NCI-H1105 treated with DMSO at 0.1 percent for 48 hours (cell line): ENCODE measurements at places on chromosomes 2 and 18.
A peak's percentile ranks its signal among the peaks of the same experiment; 100 is the strongest.

DNA sequence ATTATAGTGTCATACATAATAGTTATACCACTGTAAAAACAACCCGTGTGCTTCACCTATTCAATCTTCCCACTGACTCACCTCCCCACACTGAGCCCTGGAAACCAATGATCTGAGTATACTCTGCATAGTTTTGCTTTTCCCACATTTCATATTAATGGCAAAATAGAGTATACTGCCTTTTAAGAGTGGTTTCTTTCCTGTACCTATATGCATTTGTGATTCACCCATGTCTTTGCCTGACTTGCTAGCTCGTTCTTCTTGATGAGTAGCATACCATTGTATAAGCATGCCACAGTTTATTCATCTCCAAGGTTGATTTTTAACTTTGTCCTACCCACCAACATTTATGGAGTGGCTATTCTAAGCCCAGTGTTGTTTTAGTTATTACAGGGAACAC is 686.4 kb downstream of the PLCL1 start:
- no peak for DNase-seq

DNA sequence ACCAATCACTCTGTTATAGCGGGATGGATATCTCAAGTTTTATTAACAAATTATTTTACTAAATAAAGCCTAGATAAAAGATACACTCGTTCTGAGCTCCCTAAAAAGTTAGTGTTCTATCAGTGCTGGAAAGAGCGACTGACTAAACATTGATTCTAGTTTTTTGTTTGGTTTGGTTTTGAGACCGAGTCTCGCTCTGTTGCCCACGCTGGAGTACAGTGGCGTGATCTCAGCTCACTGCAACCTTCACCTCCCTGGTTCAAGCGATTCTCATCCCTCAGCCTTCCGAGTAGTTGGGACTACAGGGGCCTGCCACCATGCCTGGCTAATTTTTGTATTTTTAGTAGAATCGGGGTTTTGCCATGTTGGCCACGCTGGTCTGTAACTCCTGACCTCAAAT is 73.8 kb upstream of the CDCA7 start:
- DNase-seq = no peak

DNA sequence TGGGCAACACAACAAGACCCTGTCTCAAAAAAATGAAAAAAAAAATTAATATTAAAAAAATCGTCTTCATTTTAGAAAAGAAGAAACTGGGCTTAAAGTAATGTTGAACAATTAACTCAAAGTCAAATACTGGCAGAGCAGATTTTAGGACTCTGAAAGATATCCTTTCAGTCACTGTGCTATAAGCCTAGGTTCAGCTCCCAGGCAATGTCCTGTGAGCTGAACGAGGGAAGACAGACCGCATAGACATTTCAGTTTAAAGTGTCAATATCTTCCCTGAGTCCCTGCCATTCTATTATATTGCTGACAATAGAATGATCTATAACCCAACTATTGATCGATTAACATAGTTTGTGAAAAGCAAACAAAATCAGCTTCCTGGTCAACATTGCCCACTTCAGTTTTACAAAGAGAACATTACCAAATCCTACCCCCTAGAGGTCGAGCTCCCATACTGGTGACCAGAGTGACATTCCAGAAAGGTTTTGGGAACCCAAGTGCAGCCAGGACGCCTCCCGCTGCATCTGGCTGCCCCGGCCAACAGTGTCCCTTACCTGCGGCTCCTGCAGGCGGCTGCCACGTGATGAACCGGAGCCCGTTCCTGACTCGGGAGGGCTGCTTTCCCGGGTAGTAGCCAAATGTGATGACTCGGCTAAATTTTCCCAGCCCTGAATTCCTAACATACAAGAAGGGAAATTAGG is 639 bp downstream of the MRO start:
- peak; percentile 42 for DNase-seq

DNA sequence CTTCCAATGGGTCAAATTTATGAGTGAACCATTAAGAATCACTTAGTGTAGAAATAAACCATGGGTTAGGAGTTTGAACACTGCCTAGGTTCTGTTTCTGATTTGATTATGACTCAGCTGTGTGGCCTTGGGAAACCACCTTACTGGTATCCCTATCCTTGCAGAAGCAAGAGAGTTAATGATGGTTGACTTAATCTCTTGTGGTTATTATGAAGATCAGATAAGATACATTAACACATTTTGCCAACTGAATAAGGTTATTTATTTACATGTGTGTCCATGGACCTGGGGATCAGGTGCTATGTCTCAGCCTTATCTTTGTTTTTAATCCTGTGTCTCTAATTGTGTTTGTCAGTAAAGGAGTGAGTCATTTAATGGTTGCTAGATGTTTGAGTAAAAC is 5.4 kb upstream of the KCNJ13 start:
- DNase-seq = no peak

DNA sequence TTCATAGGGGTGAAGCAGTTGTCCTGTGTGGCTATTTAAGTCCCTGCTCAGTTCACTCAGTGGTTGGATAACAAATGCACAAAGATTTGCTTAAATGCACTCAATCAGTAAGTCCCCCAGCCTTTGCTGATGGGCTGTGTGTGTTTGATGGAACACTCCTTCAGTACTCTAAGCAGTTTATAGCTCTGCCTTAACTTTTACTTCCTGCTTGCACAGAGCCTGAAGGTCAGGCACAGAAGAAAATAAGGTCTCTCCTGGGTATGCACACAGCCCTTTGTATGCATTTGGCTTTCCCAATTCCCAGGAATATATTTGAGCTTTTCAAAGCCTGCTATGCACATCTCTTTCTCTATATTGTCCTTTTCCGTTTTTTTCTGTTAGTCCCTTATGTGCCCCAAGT is 208.7 kb upstream of the STK17B start:
- DNase-seq = no peak

- DNase-seq = no peak
Observed at GRCh38 chr2:215431290-215431689, 4.6 kb downstream of the FN1 start.

DNA sequence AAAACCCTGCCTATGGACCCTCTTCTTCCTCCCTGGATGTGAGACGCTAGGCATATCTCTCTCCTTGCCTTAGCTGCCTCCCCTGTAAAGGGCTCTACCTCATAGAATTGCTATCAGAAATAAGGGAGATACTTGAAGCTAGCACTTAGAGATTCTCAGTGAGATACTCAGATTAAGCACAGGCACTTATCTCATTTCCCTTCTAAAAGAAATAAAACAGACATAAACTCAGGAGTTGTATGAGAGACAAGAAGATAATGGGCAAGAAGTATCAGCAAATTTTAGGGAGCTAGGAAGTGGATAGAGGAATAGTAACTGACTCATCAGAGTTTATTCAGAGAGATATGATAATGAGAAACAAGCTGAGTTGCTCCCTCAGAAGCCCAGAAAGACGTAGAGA is 131.0 kb downstream of the SP3 start:
- DNase-seq = no peak

- peak; percentile 66 for DNase-seq
Observed at GRCh38 chr2:5696945-5697521, 4.8 kb downstream of the SOX11 start.

GRCh38 chr2:219728991-219729487 is 101.6 kb downstream of the SLC4A3 start:
- DNase-seq = no peak

DNA sequence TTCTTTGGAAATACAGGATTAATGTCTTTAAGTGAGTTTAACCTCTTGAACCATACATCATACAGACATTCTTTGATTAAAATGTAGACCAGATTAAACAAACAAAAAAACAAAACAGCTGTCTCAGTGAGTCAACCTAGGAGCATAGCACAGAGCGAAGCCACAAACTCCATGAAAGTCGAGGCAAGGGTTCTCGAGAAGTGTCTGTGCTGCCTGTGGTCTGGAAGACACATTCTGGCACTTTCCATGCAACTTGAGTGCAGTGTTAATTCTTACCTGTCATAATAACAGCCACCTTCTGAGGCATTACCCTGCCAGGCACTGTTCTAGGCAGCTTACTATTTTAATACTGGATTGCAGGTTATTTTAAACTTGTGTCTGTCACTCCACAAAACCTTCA is 435.5 kb upstream of the MMADHC start:
- no peak for DNase-seq

DNA sequence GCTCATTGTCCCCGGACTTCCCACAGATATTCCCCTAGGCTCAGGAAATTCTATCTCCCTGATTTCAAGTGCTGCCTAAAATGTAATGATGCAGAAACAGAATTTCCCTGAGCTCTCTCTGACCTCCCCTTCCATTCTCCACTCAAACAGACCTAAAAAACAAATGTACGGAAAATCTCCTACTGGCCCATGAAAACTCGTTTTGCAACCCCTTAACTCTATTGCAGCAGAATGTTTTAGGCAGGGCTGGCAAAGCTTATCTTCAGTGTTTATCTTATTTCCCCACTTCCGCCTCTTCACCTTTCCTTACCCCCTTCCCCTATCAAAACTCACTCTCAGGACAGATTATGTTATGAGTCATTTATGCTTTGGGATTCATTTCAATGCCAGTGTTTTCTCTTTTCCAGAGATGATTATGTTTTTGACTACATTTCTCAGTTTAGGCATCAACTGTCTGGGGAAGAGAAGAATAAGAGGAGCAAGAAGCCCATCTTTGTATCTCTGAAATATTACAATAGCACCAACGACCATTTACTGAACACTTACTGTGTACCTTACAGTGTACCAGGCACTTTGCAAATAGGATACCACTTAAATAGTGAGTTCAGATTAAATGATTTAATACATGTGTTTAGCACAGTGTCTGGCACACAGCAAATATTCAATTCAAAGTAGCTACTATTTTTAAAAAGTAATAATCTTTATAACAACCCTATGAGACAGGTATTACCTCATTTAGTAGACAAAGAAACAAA is 53.9 kb upstream of the STPG4 start:
- DNase-seq = no peak

DNA sequence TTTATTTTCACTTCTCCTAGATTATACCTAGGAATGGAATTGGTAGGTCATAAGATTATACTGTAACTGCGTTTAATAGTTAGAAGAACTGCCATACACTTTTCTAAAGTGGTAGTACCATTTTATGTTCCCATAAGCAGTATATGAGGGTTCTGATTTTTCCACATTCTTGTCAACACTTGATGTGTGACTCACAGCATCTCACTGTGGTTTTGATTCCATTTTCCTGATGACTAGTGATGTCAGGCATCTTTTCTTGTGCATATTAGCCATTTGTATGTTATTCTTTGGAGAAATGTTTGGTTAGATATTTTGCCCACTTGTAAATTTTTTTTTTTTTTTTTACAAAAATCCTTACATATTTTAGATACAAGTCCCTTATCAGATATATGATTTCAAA is 2.3 kb downstream of the DCAF17 start:
- no peak for DNase-seq

DNA sequence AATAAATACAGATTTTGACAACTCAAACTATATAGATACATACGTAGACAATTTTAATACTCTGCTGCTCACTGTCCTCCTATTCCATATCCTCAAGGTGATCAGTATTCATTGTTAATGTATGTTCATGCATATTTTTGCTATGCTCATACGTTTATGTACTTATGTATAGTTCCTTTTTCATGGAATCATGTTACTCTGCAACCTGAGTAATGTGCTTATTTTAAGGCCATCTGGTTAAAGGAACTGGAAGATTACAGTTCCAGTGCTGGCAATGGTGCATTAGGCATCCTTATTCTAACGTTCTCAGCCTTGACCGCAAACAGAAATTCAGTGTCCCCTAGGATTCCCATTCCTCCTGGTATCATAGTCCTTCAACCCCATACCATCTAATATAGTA is 385.0 kb upstream of the TNP1 start:
- no peak for DNase-seq

- DNase-seq = peak; percentile 34
Observed at GRCh38 chr2:215435280-215435869, 493 bp downstream of the FN1 start.

GRCh38 chr2:177056481-177056929 is 156.1 kb upstream of the HNRNPA3 start:
- DNase-seq = no peak

DNA sequence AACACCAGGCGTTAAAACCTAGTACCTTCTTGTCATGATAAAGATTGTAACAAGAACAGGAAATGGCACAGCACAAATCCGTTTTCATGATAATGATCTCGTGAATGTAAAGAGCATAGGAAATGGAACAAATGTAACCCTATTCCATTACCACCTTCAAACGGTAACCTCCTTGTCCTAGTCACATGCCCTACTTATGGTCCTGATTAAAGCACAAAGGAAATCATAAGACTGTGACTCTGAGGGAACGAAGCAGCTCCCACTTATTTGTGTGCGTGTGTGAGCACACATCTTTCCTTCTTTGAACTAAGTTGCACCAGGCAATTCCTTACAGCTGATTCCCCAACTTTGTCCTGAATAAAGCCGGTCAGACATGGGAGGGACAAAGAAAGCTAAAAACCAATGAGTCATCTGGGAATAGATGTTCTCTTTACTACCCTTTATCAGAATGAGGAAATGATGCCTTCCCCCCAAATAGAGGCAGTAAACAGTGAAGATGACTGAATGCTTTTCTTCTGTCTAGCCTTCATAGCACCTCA is 192.6 kb downstream of the IKZF2 start:
- DNase-seq = no peak

DNA sequence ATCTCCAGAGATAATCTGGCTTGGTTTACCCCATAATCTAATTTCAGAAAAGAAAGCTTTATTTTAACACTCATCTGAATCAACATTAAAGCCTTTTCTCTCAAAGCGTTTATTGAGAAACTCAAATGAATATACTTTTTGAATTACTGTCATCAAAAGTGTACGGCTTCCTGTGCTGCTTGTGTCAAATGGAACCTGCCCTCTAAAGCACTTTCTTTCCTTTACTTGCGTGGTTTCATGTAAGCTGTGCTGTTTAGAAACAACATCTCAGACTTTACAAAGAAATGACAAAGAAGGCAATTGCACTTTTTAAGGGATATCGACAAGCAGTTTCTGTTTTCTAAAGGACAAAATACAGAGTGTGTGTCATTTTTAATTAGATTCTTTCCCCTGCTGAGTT is 35.1 kb downstream of the CYBRD1 start:
- DNase-seq = no peak

DNA sequence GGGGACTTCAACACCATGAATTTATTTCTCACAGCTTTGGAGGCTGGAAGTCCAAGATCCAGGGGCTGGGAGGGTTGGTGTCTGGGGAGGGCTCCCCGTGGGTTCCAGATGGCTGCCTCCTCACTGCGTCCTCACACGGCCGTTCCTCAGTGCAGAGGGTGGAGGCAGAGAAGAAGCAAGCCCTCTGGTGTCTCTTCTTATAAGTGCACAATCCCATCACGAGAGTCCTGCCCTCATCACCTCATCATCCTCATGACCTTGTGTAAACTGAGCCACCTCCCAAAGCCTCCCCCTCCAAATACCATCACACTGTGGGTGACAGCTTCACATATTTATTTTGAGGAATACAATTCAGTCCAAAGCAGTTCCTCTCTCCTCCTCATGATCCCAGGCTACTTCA is 26.3 kb downstream of the TMEM163 start:
- no peak for DNase-seq

DNA sequence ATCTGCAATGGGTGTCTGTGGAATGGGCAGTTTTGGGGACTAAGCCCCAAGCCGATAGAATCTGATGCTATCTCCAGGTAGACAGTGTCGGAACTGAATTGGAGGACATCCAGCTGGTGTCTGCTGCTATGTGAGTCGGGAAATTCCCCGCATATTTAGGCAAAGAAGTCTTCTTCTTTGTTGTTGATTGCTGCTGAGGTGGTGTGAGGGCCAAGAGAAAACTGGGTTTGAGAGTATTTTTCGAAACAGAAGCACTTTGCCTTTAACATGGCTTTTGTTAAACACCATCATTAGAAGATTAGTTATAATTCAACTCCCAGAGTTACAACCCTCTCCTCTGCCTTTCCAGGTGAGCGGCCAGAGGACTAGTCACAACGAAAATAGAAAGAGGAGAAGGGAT is 49.4 kb upstream of the ACTR3 start:
- DNase-seq = no peak

GRCh38 chr2:239465017-239466001 is 64.5 kb upstream of the HDAC4 start:
- DNase-seq = peak; percentile 23
